ENCODE measurements at places on chromosomes 11 and 22.

- DNase-seq = no peak
Observed at GRCh38 chr22:29190918-29191317, 14.8 kb upstream of the EMID1 start.

GRCh38 chr11:70739811-70740487 is 341.6 kb downstream of the CTTN start:
- no peak for DNase-seq

GRCh38 chr22:28015676-28016601 is 96.9 kb upstream of the PITPNB start:
- no peak for DNase-seq

GRCh38 chr11:21615955-21616371 is 576.9 kb upstream of the ANO5 start:
- DNase-seq = no peak

GRCh38 chr11:129691142-129691541 is 124.5 kb upstream of the TMEM45B start:
- DNase-seq = no peak

- no peak for DNase-seq
Observed at GRCh38 chr11:31809857-31810778, 1.0 kb downstream of the PAX6 start.

- DNase-seq = no peak
Observed at GRCh38 chr11:112734207-112734606, 227.0 kb upstream of the NCAM1 start.

- DNase-seq = no peak
Observed at GRCh38 chr11:58730507-58731089, 1.1 kb downstream of the GLYAT start.

DNA sequence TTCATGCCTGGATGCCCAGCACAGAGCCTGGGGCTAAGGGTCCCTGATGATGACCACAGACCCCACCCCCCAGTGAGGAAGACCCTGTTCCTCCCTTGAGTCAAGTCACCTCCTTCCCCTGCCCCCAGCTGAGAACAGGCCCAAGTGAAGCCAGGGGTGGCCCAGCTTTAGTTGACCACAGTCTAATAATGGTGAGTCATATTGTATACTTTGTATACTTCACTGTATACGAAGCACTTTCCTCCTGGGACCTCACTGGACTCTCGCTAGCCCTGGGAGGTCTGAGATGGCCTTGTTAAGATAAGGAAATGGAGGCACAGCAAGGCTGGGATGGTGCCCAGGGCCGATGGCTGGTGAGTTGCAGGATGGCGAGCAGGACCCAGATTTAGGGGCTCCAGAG is 3.7 kb upstream of the FLRT1 start:
- no peak for DNase-seq

DNA sequence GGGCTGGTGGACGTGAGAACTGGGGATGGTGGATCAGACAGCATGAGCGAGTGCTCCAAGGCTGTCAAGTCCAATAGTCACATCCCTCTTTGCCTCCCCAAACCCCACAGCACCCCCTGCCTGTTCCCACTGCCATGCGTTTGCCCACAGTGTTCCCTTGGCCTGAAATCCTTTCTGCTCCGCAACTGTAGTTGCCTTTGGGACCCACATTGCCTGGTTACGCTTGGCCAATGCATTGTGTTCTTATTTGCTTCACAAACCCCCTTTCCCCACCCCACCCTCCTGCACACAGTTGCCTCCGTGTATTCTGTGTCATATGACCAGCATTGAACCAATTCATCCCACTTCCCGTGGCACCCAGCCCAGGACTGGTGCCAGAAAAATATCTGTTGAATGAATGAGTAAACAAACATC is 2.1 kb upstream of the KIAA0930 start:
- no peak for DNase-seq

- DNase-seq = no peak
Observed at GRCh38 chr11:102413497-102413896, 39.1 kb downstream of the TMEM123 start.

- no peak for DNase-seq
Observed at GRCh38 chr11:40434926-40435325, 1024.5 kb downstream of the LRRC4C start.

- no peak for DNase-seq
Observed at GRCh38 chr11:86508604-86509587, 134.2 kb downstream of the CCDC81 start.

DNA sequence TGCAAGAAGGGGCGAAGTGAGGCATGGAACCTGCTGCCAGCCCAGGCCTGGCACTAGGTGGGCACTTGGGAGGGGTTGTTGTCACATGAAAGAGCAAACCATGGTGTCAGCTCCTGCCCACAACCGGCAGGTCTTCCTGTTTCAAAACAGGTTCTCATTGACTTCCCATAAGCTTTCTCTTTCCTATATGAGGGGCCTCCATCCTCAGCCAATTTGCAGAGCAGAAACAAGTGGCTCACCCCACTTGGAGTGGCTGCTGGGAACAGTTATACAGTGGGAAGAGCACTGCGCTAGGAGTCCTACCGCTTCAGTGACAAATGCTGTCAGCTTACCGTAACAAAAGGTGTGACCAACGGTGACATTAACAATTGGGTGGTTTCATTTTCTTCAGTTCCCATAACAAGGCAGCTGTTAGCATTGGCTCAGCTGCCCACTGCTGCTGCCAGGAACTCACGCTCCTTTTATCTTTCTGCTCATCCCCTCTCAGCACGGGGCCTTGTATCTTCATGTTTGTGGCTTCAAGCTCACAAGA is 10.2 kb upstream of the SSTR3 start:
- no peak for DNase-seq

DNA sequence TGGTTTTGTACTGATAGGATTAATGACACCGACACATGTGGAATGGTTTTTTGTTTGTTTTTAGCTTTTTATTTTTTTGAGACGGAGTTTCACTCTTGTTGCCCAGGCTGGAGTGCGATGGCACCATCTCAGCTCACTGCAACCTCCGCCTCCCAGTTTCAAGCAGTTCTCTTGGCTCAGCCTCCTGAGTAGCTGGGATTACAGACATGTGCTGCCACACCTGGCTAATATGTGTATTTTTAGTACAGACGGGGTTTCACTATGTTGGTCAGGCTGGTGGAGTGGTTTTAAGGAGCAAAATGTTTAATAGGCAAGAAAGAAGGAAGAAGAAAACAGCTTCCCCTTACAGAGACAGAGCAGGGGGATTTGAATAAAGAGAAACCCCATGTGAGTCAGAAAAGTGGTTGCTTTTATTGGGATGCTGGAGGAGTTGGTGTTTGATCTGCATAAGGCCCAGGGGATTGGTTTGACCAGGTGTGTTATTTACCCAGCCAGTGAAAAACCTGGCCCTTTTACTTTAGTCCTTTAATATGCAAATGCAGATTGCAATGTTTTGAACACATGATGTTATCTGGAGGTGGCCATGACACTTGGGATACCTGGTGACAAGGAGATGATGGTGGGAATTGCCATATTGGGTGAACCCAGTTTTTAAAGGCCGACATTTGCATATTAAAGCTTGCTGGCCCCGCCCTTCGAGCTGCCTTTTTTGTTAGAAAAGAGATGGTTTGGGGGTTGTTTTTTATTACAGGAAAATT is 24.3 kb downstream of the SUSD2 start:
- no peak for DNase-seq

GRCh38 chr11:36574486-36574885 is 6.7 kb downstream of the RAG1 start:
- no peak for DNase-seq
